ENCODE measurements at places on chromosomes 16 and 17. TPM values are rescaled to one million over a fixed set of nuclear protein-coding genes. Genes with fewer than 3 reads are reported as not detected.
A peak's percentile ranks its signal among the peaks of the same experiment; 100 is the strongest.

DNA sequence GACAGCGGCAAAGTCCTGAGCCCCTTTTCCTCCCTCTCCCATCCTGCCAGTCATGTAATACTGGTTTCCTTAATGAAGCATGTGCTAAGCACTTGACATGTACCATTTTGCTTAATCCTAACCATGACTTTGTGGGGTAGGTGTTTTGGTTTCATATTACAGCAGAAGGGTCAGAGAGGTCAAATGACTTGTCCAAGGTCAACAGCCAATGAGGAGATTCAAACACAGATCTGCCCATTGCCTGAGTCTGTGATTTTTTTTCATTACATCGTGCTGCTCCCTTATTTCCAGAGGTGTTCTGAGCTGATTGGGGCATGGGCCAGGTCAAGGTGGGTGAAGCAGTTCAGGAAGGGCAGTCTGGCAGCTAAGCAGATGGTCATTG is 17.6 kb upstream of the PHF12 start:
- H3K4me1 ChIP-seq = peaks cover 36% of the 10 kb centered on the region
- H3K27ac ChIP-seq = no peak overlapping the region
- no peaks in the 10 kb centered on the region for H3K27me3 ChIP-seq
- H3K4me3 ChIP-seq = no peak overlapping the region

DNA sequence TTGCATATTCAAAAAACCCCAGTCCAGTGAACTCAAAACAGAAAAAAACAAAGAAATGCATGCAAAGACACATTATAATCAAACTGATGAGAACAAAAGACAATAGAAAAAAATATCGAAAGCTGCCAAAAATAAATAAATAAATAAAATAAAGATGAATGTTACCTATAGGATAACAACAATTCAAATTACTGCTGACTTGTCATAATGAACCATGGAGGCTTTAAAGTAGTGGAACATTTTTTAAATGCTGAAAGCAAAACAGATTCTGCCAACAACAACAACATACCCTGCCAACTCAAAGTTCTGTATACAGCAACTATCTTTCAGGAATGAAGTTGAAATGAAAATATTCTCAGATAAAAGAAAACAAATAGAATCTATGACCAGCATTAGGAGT is 116.6 kb downstream of the CBLN1 start:
- H3K36me3 ChIP-seq = no peaks in the 10 kb centered on the region
- no peaks in the 10 kb centered on the region for H3K27me3 ChIP-seq
- H3K4me1 ChIP-seq = no peaks in the 10 kb centered on the region
- H3K27ac ChIP-seq = no peak overlapping the region
- no peak overlapping the region for H3K4me3 ChIP-seq

PLD2 gene
- 6.7 TPM for total RNA-seq

ZNF319 gene
- 5.1 TPM for total RNA-seq

- H3K4me3 ChIP-seq = no peak overlapping the region
- no peaks in the 10 kb centered on the region for H3K36me3 ChIP-seq
- H3K27me3 ChIP-seq = no peaks in the 10 kb centered on the region
- no peak for DNase-seq
Measured at GRCh38 chr17:39069114-39069756, 82.2 kb downstream of the PLXDC1 start.

DNA sequence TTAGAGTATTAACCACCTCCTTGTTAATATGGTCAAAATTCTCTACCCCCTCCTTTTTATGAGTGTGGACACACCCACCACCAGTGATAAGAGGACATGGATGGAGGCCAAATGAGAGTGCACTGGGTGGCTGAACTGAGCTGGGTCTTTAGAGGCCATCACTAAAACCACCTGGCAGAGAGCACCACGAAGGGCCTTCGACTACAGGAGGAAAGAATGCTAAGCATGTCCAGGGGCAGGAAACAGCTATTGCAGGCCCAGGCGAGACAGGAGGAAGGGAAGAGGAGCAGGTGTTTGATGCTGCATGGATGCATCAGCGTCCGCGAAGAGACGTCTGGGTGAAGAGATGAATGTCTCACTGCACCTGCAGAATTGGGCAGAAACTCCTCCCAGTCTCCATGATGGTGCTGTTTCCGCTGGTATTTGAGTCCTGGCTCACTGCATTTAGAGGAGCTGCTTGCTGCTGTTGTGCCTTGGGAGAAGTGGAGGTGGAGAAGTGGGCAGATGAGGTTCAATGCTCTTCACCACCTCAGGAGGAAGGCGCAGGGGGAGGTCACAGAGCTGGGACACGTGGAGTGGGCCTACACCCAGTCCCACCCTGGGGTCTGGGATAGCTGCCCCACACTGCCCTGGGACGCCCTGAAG is 33.2 kb downstream of the SPHK1 start:
- no peaks in the 10 kb centered on the region for H3K27me3 ChIP-seq
- peaks cover 68% of the 10 kb centered on the region for H3K4me1 ChIP-seq
- H3K4me3 ChIP-seq = no peak overlapping the region
- no peak for DNase-seq
- no peaks in the 10 kb centered on the region for H3K36me3 ChIP-seq

PRCD gene
- 2.1 TPM for total RNA-seq

DNA sequence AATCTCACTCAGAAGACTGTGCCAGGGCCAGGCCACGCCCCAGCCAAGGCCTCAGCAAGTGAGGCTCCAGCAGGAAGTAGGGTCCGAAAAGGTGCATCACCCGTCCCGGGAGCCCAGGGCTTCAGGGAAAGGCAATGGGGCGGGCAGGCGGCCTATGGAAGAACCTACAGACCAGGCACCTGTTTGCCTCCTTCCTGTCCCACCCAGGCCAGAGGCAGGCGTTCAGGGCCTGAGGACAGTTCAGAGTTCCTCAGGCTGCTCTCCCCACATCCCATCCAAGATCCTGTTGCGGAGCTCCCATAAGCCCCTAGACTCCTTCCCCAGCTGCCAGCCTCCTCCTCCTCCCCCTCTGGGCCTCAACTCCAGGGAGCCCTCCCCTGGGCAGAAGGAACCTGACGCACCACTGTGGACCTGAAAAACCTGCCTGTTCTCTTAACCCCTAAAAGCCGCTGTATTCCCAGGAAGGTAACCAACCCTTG is 2.3 kb downstream of the CLUH start:
- peak overlapping the region; percentile 93 for H3K4me3 ChIP-seq
- H3K4me1 ChIP-seq = no peaks in the 10 kb centered on the region
- no peaks in the 10 kb centered on the region for H3K36me3 ChIP-seq
- no peak for DNase-seq
- no peaks in the 10 kb centered on the region for H3K27me3 ChIP-seq

SYNGR3 gene
- 0.52 TPM for total RNA-seq

DNA sequence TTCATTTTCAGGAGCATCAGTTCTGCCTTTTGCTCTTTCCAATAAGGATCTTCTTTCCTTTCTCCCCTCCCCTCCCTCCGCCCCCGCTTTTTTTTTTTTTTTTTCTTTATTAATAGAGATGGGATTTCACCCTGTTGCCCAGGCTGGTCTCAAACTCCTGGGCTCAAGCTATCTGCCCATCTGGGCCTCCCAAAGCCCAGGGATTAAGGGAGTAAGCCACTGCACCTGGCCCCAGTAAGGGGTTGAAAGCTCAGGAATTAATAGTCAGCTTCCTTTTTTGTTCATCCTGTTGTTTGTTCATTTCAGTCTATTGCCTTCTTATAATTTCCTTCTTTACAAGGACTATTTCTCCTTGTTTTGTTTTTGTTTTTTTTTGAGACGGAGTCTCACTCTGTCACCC is 7.9 kb upstream of the C17orf58 start:
- H3K4me3 ChIP-seq = no peak overlapping the region
- no peaks in the 10 kb centered on the region for H3K36me3 ChIP-seq
- H3K27me3 ChIP-seq = no peaks in the 10 kb centered on the region
- DNase-seq = no peak
- no peaks in the 10 kb centered on the region for H3K4me1 ChIP-seq

DNA sequence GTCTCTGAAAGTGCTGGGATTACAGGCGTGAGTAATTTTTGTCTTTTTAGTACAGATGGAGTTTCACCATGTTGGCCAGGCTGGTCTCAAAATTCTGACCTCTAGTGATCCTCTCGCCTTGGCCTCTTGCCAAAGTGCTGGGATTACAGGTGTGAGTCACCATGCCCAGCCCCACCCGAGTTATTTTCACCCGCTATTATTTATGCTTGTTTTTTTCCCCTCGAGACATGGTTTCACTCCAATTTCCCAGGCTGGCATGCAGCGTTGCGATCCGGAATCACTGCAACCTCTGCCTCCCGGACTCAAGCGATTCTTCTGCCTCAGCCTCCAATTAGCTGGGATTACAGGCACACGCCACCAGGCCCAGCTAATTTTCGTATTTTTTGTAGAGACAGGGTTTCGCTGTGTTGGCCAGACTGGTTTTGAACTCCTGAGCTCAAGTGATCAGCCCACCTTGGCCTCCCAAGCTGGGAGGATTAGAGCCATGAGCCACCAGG is 9.2 kb downstream of the RPL23 start:
- DNase-seq = no peak
- H3K4me3 ChIP-seq = no peak overlapping the region
- H3K36me3 ChIP-seq = peaks cover 30% of the 10 kb centered on the region
- H3K27me3 ChIP-seq = no peaks in the 10 kb centered on the region
- no peak overlapping the region for H3K27ac ChIP-seq

CDIPT gene
- 135 TPM for total RNA-seq

LDHD gene
- 28.8 TPM for total RNA-seq

DNA sequence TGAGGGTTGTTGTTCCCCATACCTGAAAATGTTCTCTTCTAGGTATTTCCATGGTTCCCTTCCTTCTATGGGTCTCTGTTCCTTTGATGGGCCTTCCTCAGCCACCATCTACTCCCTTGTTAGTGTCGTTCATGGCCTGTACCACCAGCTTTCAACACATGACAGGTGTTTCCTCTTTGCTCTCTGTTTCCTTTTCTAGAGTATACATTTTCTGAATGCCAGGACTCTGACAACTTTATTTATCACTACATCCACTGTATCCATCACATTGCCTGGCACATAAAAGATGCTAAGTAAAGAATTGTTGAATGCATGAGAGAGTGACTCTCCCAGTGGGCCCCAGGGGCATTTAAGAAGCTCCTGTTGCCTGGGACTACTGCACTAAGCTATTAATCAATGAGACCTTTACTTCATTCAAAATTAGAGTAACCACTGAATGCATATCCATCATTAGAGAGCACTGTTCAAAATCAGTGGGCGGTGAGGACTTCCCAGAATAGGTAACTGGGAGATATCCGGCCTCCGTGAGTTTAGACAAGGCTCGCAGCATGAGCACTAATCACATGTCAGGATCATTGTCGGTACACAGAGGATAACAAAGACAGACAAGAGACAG is 255.0 kb downstream of the CBLN1 start:
- H3K4me1 ChIP-seq = no peaks in the 10 kb centered on the region
- no peak overlapping the region for H3K4me3 ChIP-seq
- no peaks in the 10 kb centered on the region for H3K36me3 ChIP-seq
- no peaks in the 10 kb centered on the region for H3K27me3 ChIP-seq
- no peak overlapping the region for H3K27ac ChIP-seq
- DNase-seq = no peak

DNA sequence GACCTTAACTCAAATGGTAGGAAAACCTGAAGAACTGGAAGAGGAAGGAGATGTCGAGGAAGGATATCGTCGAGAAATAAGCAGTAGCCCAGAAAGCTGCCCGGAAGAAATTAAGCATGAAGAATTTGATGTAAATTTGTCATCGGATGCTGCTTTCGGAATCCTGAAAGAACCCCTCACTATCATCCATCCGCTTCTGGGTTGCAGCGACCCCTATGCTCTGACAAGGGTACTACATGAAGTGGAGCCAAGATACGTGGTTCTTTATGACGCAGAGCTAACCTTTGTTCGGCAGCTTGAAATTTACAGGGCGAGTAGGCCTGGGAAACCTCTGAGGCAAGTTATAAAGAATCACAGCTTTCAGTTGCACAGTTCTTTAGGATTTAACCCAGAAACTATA is 15.5 kb downstream of the ERCC4 start:
- no peak overlapping the region for H3K27ac ChIP-seq
- no peak overlapping the region for H3K4me3 ChIP-seq
- DNase-seq = no peak
- peaks cover 23% of the 10 kb centered on the region for H3K36me3 ChIP-seq
- no peaks in the 10 kb centered on the region for H3K4me1 ChIP-seq

- H3K4me1 ChIP-seq = no peaks in the 10 kb centered on the region
- H3K27ac ChIP-seq = no peak overlapping the region
- no peak for DNase-seq
Measured at GRCh38 chr16:84224554-84224953, 15.3 kb downstream of the KCNG4 start.

- H3K27me3 ChIP-seq = no peaks in the 10 kb centered on the region
- DNase-seq = no peak
- no peaks in the 10 kb centered on the region for H3K36me3 ChIP-seq
Measured at GRCh38 chr17:32275060-32276042, 9.7 kb downstream of the RHBDL3 start.

DNA sequence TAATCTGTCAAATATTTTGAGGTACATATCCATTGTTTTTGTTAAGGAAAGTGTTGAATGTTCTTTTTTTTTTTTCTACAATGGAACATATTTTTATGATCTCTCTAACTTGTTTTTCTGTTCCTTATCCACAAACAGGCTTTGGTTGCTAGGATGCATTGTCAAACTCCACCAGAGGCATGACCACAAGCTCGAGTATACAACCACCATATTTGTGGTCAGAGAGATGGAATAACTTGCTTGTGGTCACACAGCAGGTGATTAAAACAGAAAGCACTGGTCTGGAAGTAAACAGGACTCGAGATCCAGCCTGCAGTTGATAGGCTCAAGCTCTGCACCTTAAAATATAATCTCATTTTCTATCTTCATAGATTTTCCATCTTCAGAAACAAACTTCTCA is 105.8 kb upstream of the ADAMTS18 start:
- no peak for DNase-seq
- no peaks in the 10 kb centered on the region for H3K4me1 ChIP-seq
- H3K4me3 ChIP-seq = no peak overlapping the region
- no peaks in the 10 kb centered on the region for H3K27me3 ChIP-seq
- no peak overlapping the region for H3K27ac ChIP-seq

DNA sequence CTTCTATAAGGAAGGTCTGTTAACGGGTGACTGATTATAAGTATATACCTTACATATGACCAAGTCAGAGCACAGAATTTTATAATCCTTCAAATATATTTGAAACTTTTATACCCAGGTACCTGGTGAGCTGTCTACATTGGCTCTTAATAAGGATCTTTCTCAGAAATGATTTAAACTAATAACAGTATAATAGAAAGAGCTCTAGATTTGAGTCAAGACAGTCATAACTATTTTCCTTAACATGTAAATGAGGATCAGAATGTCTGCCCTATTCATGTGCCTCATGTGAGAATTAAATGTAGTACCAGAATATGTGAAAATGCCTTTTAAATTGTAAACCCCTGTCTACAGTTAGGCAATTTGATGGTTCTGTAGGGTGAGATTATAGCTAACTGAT is 14.5 kb downstream of the CBFB start:
- no peak overlapping the region for H3K27ac ChIP-seq
- peaks cover 10% of the 10 kb centered on the region for H3K36me3 ChIP-seq
- no peaks in the 10 kb centered on the region for H3K4me1 ChIP-seq
- no peak overlapping the region for H3K4me3 ChIP-seq
- DNase-seq = no peak
- H3K27me3 ChIP-seq = no peaks in the 10 kb centered on the region

TBKBP1 gene
- 10.9 TPM for total RNA-seq

All from right atrium auricular region (tissue), 2 donors.